GM19239 (cell line): ENCODE measurements at places on chromosomes 16 and 17.

DNA sequence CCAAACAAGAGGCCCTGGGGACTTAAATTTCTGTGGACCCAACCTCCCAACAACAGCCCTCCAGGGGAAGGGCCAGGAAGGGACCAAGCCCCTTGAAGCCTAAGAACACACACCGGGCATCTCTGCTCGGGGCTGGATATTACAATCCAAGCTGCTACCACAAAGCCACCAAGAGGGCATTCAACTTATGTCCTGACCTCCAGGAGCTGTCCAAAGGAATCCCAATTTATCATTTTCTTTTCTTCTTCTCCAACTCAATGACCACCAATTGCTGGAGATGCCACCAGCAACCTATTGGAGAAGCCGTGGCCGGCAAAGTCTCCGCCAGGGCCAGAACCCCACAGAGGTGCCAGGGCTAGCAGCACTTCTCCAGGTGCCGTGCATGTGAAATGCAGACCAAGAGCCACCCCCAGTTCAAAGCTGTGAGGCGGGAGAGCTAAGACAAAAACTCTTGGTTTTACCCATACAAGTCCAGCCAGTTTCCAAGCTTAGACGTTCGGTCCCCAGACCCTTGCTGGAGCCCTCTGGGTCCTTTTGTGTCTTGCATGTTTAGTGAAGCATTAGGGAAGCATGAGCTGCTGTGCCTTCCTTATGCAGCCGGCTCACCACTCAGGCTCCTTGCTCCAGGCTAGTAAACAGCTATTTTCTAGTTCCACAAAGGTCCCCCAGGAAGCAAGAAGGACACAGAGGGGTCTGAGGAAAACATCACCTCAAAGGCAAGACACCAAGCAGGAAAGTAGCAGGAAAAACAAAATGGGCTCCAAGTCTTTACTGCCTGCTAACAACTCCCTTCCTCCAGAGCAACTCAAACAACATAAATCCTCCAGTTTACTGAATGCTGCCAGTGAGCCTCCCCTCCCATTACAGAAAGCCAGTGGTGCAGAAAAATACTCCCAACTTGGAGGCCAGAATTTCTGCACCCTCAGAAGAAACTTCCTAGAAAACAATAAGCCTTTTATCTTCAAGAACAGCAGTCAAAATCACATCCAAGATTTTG is 3.2 kb downstream of the PITPNA start:
- DNase-seq = no peak

GRCh38 chr16:75550211-75550662 is 5.8 kb downstream of the TMEM231 start:
- peak; percentile 36 for DNase-seq

GRCh38 chr17:56096026-56096810 is 57.1 kb upstream of the ANKFN1 start:
- no peak for DNase-seq

GRCh38 chr16:3149630-3150345 is 15.0 kb downstream of the ZNF213 start:
- no peak for DNase-seq

- DNase-seq = no peak
Measured at GRCh38 chr17:16491131-16491702, 776 bp downstream of the LRRC75A start.

DNA sequence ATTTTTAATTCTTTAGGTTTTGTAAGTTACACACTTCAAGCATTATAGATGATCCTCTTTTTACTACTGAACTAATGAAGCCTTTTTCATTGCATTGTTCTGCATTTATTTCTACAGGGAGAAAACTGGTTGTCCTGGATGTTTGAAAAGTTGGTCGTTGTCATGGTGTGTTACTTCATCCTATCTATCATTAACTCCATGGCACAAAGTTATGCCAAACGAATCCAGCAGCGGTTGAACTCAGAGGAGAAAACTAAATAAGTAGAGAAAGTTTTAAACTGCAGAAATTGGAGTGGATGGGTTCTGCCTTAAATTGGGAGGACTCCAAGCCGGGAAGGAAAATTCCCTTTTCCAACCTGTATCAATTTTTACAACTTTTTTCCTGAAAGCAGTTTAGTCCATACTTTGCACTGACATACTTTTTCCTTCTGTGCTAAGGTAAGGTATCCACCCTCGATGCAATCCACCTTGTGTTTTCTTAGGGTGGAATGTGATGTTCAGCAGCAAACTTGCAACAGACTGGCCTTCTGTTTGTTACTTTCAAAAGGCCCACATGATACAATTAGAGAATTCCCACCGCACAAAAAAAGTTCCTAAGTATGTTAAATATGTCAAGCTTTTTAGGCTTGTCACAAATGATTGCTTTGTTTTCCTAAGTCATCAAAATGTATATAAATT is 53.0 kb downstream of the TUBD1 start:
- no peak for DNase-seq

DNA sequence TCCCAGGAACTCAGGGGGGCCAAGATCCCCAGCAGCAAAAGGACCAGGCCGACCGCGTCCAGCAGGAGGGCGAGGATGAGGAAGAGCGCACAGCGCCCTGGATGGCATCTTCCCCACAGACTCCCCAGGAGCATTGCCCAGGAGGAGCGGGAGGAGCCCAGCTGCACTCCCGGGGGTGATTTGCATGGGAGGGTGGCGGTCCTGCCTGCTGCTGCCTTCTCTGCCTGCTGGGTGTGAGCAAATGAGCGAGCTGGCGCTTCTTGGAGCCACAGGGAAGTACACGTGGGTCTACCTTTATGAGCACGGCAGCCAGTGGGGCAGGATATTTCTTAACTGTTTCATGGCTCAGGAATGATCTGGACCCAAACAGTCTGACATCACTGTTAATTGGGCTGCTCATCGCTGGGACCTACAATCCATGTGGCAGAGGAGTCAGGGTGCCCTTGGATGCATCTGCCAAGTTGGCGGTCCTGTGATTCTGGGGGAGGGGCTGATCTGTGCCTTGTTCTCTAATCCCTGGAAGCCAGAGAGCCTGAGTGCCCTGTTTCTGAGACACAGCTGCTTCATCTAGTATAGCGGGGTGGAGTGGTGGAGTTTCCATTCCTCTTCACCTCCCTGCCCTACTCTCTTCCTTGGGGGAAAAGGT is at the start of gene TMEM238L:
TSS of gene TMEM238L (minus strand) at position 270 of the 646 bp plus-strand sequence. CDS start at position 134, 136 bp downstream.
- no peak for DNase-seq

- DNase-seq = no peak
Measured at GRCh38 chr17:5621026-5621425, 36.7 kb upstream of the NLRP1 start.

DNA sequence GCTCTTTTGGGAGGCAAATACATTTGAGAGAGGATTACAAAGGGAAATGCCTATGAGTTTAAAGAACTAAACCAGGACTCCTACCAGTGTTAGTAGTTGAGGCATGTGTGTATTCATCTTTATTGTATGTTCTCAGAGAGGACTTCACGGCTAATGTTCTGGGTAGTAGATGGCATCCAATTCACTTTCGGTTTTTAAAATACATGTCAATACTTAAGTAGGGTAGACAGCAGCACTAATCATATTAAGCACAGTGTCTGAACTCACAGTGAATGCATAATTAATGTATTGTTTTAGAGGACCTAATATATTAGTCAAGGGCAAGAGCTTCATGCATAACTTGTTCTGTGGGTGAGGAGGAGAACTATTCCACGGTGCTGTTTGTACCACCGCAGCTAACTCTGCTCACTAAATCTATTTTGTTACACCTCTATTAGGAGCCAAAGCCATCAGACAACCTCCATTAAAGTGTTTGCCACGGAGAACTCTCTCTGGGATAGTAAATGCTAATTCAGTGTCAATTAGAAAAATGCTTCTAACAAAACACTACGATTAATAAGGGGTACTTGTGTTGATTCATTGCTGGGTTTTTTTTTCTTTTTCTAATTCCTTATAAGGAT is 56.3 kb downstream of the COX10 start:
- no peak for DNase-seq

DNA sequence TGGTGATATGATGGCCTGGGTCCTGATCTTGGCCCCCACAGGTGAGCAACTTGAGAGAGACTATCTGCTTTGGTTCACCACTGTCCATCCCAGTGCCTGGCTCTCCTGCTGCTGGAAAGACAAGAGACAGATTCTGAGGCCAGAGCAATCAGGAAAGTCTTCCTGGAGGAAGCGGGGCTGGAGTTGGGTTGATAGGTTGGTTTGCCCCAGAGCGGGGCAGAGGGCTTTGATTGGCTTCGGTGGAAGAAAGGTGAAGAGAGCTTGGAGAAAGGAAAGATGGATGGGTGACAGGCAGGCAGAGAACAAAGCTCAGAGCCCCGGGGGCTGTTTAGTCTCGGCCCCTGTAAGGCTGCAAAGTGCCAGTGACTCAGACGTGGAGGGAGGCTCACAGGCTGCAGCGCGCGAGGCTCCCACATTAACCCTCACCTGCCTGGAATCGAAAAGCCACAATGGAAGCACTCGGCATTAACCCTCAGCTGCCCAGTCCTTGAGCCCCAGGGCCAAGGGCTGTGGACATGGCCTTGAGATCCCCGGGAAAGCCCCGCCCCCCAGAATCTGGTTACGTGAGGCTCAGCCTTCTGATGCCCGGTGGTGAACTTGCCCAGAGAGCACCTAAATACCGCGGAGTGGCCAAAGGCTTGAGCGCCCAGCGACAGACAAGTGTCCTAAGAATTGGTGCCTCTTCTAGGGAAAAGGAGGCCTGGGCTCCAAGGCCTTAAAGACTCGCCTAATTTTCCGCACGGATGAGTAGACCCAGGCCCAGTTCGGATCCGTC is 996 bp upstream of the CPNE2 start:
- no peak for DNase-seq

GRCh38 chr17:27240802-27241155 is 53.1 kb upstream of the WSB1 start:
- DNase-seq = no peak

DNA sequence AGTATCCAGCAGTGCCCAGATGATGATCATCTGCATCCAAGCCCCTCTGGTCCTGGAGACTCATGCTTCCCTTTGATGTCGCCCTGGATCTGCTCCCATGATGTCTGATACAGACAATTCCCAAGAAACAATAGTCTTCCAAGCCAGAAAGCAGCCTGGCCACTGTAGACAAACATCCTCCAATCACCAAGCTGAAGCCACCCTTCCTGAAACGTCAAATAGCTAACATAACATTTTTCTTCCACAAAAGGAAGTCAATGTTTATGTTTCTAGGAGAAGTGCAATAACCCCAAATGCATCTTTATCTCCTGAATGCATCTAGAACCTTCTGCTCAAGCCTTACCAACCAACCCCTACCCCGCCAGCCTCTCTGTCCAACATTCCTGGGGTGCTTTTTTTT is 1.2 kb upstream of the DPEP2 start:
- no peak for DNase-seq

DNA sequence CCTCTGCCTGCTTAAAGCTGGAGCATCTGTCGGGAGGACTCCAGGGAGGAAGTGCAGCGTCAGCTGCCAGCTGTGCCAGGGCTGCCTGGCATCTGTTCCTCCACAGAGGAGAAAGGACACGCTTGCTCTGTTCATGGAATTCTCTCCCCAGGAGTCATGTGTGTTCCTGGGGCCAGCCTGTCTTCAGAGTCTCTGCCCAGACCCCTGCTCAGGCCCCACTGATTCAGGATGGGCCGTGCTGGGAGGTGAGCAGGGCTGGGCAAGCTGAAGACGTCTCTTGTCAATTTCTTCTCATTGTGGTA is 24.2 kb downstream of the CRISPLD2 start:
- DNase-seq = no peak

DNA sequence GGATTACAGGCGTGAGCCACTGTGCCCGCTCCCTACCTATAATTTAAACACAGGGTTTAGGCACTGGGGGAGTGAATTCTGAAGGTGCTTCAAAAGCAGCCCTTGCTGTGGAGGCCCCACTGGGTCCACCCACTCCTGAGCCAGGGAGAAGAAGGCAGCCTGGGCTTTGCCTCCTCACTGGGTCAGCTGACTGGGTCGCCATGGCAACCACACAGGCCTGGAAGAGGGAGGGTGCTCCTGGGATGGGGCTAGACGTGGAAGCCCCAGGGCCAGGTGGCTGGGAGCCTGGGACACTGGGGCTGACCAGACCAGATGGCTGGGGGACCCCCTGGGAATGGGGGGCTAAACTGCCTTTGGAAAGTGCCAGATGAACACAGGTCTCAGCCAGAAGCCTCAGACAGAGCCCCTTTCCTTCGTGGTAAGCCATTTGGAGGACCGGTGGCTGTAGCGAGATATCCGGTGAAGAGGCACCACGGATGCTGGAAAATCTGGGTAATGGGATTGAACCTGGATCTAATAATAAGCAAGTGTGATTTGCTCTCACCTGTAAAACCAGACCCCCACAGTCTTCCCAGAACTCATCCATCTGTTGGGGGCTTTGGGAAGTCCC is 32.9 kb downstream of the TRARG1 start:
- no peak for DNase-seq

DNA sequence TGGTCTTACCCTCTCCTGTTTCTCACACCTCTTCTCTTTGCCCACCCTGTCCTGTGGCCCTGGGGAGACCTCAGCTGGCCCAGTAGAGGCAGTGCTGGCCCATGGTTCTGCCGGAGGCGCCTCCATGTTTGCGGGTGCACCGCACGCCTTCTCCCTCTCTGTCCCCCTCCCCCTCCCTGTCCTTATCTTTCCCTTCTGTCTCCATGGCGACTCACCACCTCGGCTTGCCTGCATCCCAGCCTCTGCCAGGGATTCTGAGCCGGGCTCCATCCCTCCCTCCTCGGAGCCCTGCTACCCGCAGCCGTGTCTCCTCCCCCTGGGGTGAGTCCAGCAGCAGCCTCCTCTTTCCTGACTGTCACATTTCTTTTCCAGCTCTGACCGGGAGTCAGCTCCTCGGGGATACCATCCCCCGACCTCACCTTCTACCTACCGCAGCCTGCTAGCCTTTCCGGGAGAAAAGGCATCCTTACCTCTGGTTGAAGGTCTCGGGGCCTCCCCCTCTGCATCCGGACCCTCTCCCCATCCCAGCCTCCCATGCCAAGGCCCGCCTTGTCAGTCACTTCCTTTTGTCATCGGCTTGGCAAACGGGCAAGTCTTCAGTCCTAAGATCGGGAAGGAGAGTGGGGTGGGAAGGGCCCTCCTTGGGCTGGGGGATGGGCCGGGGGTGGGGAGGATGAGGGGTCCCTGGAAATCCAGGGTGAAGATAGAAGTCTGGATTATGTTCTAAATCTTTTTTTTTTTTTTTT is at the start of gene RNF112:
TSS of gene RNF112 (plus strand) at position 358 of the 746 bp plus-strand sequence. CDS start at position 535, 177 bp downstream.
- DNase-seq = no peak

DNA sequence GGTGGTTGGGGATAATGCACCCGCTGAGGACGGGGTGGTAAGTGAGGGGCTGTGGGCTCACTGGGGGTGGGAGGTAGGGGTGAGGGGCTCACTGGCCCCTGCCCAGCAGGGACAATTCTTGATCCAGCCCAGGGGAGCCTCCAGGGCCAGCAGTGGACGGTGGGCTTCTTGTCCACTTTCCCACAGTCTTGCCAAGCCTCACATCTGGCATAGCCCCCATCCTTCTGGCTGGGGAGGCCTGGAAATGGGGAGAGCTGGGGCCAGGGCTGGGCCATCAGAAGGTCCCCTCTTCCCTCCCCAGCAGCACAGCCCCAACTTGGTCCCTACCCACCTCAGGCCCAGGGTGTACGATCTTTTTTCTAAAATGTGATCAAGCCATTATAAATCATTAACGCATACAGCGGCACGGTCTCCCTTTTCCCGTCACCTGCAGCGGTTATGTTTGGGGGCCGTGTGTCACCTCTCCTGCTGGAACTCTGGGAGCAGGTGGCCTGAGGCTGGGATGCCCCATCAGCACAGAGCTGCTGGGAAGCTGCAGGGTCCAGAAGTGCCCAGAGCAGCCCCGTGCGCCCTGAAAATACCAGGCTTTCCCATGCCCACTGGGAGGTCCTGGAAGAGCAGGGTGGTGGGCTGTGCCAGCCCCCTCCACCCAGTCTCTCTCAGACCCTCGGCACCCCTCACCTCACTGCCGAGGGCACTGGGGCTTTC is 7.2 kb upstream of the SETD6 start:
- no peak for DNase-seq

- DNase-seq = no peak
Measured at GRCh38 chr17:78394209-78394608, 15.8 kb downstream of the PGS1 start.
